ENCODE measurements at places on chromosomes 2 and 18.
A peak's percentile ranks its signal among the peaks of the same experiment; 100 is the strongest.

- no peak for DNase-seq
These were observed 44.2 kb upstream of the ASXL2 start for GRCh38 chr2:25922501-25922900.

DNA sequence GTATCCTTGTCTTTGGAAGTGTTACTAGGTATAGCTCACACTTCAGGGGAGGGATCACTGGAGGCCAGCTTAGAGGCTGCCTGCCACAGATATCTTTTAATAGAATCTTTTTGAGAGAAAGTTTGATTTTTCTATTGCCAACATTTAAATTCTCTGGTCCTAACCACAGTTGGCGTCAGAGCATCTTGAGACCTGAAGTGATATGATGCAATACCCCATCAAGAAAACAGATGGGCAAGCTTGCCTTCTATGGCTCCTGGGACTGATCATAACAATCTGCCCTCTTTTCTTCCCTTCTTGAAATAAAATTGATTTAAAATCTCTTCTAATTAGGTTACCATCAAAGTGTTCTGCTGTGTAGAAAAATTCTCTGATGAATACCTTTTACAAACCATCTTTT lies 105.5 kb upstream of the ACKR3 start:
- peak; percentile 17 for DNase-seq

DNA sequence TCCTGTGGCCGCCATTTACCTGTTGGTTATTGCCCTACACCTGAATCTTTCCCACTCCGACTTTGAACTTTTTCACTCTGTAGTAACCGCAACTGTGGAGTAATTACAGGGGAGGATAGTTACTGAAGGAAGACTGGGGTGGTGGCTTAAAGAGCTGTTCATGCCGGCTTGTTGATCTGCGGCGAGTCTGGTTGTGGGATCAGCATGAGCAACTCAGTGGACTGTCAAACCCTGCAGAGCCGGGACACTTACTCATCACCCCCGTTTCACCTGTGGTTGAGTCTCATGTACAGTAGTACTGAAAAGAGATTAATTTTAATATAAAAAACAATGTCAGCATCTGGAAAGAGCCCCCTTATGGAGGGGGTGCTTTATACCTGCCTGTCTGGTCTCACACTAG lies 2.1 kb downstream of the ASB1 start:
- DNase-seq: peak; percentile 56

GRCh38 chr18:70046207-70046606 lies 98.5 kb upstream of the CD226 start:
- DNase-seq: peak; percentile 81

DNA sequence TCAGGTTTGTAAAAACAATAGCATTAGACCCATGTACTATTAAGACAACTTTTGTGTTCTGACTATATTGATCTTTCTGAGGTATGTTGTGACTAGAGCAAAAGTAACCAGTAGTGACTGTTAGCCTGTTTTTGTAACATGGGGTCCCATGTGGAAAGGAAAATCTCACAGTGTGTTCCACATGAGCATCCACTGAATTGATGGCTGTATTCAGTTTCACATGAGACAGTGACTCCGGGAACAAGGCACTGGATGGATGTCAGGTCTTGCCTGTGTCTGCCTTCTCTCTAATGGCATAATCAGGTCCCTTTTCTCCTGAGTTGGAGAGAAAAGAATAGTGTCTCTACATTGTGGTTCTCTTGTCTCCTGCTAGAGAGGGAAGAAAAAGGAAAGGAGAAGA lies 27.5 kb downstream of the TMEM178A start:
- DNase-seq: no peak

- DNase-seq: no peak
These were observed 857 bp upstream of the CROCC2 start for GRCh38 chr2:240905176-240905781.

- no peak for DNase-seq
These were observed 12.4 kb downstream of the NABP1 start for GRCh38 chr2:191690327-191690726.

- DNase-seq: no peak
These were observed 36.0 kb downstream of the HAUS1 start for GRCh38 chr18:46140173-46140572.

- no peak for DNase-seq
These were observed 225.0 kb downstream of the THSD7B start for GRCh38 chr2:136990316-136990715.

GRCh38 chr2:191682126-191682525 lies 4.2 kb downstream of the NABP1 start:
- peak; percentile 59 for DNase-seq

- no peak for DNase-seq
These were observed 34.8 kb upstream of the RBM44 start for GRCh38 chr2:237763812-237764211.

- no peak for DNase-seq
These were observed 101.3 kb downstream of the SATB2 start for GRCh38 chr2:199356412-199356811.

DNA sequence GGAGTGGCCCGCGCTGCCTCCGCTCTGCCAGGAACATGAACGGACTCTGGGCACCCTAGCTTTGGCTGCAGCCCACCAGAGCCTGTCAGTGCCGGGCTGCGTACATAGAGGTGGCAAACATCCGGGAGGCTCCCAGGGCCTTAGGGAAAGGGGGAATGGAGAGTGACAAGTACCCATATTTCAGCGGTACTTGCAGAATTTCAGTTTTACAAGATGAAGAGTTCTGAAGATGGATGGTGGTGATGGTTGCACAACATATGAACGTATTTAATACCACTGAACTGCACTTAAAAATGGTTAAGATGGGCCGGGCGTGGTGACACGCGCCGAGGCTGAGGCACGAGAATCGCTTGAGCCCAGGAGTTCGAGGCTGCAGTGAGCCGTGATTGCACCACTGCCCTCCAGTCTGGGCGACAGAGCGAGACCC lies 873 bp downstream of the MTHFD2 start:
- DNase-seq: peak; percentile 69

DNA sequence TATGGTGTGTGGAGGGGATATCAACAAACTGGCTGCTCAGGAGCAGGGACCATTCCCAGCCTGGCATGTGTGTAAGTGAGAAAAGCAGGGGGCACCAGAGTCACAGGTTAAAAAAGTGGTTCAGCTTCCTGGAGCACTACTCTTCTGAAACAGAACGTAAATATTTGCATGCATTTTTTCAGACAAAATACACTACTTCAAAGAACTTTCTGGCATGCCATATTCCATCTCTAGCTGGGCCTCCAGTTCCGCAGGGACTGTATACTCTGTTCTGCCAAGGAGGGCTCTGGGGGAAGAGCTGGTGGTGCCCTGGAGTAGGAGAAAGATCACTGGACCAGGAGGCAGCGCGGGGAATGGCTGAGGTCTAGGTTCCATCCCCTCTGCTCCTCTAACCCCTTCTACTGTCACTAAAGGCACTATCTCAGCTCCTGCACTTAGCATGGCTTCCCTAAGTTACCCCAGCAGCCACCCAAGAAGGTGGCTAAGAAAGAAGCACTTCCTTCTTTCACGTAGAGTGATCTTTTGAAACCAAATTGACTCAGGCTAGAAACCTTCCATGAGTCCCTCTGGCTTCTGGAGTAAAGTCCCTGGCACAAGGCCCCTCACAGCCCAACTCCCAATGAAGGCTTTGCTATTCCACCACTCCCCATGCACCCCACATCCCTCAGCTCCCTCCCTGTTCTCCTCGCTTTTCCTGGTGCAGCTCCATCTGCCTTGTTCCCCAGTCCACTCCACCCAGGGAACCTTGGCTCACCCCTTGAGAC lies 57.6 kb upstream of the CABLES1 start:
- DNase-seq: peak; percentile 7

DNA sequence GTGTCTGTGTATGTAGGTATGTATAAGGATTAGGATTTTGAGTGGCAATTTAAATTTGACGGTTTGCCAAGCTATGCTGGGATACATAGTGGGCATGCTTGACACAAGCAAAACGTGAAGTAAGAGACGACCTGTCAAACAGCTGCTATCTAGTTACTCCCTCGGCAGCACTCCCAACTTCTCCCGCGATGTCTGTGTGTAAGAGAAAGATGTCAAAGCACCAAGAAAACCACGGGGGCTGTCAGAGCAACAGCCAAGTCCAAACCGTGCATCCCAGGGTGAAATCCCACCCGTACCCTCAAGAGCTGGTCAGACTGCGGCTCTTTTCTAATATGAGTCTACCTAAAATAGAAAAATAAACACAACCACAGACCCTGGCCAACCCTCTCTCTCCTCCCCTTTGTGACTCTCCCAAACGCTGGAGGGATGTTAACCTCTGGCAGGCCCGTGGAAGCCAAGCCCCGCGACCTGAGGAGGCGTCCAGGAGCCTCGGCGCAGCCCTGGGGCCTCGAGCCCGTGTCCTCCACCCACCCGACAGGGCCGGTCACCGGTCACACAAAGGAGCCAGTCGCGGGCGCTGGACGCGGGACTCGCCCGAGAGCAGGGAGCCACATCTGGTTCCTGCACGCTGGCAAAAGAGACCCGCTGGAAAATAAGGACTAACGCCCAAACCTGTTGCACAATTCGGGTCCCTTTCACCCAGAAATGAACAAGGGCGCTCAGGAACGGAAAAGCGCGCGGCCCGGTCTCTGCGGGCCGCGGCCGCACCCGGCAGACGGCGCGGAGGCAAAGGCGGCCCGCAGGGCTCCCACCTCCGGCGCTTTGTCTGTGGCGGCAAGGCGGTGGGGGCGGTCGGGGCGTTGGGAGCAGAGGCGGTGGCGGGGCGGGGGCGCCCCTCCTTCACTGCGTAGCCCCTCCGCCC lies 925 bp downstream of the SESTD1 start:
- DNase-seq: peak; percentile 73

DNA sequence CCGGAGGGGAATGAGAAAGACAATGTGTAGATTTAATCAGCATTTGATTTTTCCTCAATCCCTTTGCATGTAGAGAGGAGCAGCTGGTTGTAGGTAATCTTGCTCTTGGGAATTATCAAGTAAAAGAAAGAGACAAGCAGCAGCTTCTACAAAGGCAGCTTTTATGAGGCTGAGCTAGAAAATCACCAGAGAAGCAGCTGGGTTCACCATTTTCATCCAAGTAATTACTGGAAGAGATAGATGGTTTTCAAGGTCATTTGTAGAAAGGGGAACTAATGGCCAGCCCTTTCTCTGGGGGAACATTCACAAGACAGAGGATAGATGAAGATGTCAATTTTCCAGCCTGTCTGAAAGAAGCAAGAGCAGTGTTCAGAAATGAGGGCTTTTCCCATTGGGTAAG lies 113.0 kb downstream of the RND3 start:
- no peak for DNase-seq

DNA sequence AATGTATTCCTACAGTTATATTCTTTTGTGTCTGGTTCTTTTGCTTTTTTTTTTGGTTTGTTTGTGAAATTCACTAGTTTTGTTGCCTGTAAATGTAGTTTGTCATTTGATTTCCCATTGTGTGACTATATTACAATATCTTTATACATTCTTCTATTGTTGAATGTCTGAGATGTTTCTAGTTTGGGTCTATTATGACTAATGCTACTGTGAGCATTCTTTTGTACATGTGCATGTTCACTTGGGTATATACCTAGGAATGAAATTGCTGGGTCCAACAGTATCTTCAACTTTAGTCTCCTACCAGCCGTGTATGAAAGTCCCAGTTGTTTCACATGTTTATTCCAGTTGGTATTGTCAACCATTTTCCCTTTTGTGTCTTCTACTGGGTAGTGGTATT lies 112.7 kb upstream of the RBMS1 start:
- no peak for DNase-seq

DNA sequence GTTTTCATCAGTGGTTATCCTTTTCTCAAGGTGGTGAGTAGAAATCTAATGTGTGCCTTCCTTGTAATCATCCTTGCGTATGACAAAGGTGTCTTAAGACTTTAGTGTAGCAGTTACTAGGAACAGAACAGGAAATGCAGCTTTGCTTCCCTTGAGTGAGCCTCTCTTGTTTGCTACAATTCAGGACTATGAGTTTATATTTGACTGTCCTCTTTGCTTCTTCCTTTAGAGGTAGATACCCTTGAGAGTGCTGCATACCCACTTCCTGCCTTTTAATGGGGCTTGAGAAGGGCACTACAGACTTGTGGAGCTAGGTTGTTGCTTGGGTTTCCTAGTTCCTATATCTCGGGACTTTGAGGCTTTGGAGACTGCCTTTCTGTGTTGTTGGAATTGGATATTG lies 3.8 kb downstream of the KCNJ13 start:
- no peak for DNase-seq

GRCh38 chr2:30584116-30584515 lies 137.1 kb downstream of the LCLAT1 start:
- DNase-seq: no peak

DNA sequence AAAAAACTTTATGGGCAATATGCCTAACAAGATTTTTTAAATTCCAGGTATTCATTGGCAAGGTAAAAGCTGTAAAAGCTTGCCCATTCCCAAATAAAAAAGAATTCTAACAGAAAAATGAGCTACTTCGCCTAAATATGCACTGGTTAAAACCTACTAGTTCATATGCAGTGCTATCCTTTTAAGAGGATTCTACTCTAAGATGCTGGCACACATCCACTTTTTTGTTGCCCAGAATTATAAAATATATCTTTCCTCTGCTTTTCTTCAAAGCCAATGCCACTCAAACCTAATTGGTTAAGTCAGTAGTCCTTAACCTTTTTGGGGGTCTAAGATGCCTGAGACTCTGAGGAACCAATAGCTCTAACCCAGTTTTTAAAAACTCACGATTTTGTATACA lies 3.2 kb downstream of the XPO1 start:
- DNase-seq: no peak

DNA sequence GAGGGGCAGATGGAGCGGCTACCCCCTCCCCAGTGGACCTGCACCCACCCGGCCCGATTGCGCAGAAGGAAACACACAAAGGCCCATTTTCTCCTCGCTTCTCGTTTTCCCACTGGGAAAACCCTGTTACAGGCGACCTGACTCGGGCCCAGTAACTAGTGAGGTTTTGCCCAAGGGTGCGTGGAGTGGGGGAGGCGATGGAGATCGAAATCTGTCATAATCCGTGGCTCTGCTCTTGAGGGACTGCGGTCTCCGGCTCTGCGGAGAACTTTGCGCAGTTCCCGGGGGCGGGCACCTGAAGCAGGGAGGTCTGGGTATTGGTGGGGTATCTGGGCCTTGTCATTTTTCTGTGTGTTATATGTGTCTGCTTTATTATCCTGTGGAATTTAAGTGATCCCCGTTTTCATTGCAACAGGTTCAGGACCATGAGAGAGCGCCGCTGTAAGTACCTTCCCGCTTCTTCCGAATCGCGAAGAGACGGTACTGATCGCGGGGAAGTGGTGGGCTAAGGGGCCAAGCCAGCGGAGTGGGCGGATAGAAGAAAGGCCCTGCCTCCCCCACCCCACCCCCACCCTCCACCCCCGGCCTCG lies 4.0 kb upstream of the HOXD4 start:
- DNase-seq: no peak

GRCh38 chr2:191917430-191917881 lies 70.6 kb upstream of the CAVIN2 start:
- DNase-seq: peak; percentile 51

DNA sequence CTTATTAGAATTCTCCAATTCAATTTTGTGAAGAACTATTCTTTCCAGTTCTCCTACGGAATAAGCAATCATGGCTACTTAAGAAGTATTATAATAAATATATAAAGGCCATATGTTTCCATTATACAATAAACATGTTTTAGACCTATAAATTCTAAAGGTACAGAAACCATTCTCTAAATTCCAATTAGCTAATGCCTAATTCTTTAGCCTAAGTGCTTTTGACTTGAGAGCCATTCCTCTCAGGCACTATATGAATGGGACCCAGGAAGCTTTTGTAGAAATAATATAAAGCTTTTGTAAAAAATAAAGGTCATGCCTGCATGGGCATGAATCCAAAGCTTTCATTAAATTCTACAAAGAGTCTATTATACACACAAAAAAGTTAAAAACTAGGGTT lies 161.0 kb upstream of the UNC80 start:
- DNase-seq: no peak
